Activated CD4-positive, alpha-beta T cell treated with anti-CD3 and anti-CD28 coated beads, Interleukin-2, amount 50 U/mL, for 24 hours (primary cell): ENCODE measurements at places on chromosomes 1 and 21.

DNA sequence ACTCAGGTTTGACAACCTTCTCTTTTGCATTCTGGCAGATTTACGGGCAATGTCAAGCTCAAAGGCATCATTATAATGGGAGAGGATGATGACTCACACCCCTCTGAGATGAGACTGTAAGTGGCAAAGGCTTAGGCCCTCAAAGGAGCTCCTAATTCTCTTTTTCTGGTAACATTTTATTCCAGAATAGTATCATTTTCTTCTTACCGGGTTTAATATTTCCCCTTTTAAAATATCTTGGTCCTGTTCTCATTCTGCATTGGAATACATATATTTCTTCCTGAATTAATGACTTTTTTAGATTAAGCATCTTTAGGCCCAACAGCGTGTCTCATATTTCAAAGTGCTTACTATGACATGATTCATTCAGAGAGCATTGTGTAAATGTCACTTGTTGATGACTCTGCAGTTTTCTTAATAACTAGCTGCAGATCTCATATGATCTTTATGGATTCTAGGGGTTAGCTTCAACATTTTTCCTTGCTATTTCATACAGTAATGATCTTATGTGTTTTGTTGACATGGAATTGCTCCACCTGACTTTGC lies 1.7 kb downstream of the PITHD1 start:
- no peak for DNase-seq

GRCh38 chr1:101291562-101292380 lies 55.0 kb downstream of the S1PR1 start:
- DNase-seq = no peak

- DNase-seq = no peak
Measured at GRCh38 chr21:28111151-28111619, 881.5 kb downstream of the LTN1 start.

GRCh38 chr1:116826818-116827606 lies 72.8 kb downstream of the CD2 start:
- DNase-seq = peak; percentile 81

GRCh38 chr1:215551806-215552205 lies 15.3 kb upstream of the KCTD3 start:
- DNase-seq = no peak

DNA sequence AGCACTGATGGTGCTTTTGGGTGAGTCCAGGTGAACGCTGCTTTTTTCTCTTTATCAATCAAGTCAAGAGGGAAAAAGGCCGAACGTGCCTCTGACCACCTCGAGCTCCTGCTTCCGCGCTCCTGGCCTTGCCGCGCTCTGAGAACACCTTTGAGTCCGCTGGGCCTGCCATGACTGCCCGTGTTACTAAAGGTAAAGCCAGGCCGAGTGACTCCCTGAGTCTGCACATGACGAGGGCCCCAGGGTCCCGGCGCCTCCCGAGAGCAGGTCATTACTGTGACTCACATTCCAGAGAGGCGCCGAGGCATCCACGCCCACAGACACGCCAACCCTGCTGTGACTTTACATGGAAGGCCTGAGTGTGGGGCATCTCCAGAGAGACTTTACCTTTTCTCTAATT lies 11.1 kb downstream of the POFUT2 start:
- DNase-seq = no peak

GRCh38 chr1:20846461-20847374 lies 59.6 kb upstream of the HP1BP3 start:
- DNase-seq = no peak

DNA sequence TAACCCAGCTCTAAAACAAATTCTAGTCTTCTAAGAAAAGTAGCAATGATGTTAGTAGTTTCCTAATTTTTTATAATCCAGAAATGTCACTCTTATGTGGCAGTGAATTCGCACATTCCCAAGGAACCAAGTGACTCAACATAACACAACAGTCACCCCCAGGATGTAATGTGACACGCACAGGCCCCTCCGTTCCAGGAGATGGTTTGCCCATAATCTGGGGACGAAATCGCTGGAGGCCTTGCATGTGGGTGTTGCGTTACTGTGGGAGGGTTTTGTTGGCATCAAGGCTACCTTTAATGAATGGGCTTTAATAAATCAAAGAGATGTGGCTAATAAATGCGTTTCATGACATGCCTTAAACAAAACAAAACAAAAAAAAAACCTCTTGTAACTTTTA lies 50.9 kb downstream of the EVA1C start:
- DNase-seq = no peak

DNA sequence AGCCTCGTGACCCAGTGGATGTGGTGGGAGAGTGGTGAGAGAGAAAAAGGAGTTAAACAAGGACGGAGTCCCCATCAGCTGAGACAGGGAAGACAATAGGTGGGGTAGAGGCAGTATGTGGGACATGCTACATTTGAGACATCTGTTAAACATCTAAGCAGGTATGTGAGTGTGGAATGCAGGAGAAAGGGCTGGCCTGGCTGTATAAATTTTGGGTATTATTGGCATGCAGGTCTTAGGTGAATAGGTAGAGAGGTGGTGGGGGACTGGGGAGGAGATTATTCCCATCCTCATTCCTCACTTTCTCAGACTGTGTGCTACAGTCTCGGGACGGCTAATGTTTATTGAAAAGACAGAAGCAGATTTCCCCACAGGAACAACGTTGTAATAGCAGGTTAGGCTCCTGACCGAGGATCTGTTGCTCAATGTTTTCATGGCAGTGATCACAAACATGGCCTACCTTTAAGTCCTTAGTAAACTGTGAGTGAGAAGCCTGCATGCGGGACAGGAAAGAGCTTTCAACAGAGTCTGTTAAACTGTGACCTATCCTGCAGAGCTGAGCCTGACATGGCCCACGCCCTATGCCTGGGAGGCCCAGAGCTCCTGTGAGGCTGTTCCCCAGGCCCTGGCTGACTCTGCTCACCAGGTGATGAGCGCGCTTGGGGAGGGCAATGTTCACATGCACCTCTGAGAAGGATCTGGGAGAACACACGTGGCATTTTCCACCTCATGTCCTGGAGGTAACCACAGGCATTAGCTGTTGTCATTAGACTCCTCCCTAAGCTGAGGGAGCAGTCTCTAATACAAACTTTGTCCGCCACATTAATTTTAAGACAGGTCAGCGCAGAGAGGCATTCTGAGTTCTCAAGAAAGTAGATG lies 16.5 kb downstream of the VSIG8 start:
- DNase-seq = no peak

- DNase-seq = no peak
Measured at GRCh38 chr21:37006486-37007291, at the start of gene RIPPLY3. TSS of gene RIPPLY3 (plus strand) at chr21:37006702. CDS start at chr21:37006773, 71 bp downstream.

- DNase-seq = no peak
Measured at GRCh38 chr1:63643517-63643916, 50.3 kb downstream of the PGM1 start.

DNA sequence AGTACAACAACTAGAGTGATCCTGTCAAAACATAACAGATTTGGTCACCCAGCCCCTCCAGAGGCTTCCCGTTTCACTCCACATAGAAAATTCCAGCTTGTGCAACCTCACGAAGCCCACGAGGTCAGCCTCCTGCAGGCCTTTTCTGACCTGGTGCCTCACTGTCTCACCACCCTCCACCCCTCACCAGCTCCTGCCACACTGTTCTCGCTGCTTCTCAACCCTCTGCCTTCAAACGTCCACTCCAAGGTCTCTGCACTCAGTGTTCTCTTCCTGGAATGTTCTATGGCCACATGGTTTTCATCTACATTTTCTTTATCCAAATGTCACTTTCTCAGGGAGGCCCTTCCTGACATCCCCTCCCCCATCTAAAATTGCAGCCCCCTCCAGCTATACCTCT lies 178.9 kb downstream of the DHRS3 start:
- DNase-seq = no peak

GRCh38 chr1:160454371-160455152 lies 54.2 kb downstream of the VANGL2 start:
- DNase-seq = no peak

GRCh38 chr1:7771823-7772299 lies 765 bp downstream of the VAMP3 start:
- DNase-seq = no peak

- DNase-seq = no peak
Measured at GRCh38 chr1:212161231-212161781, 123.9 kb upstream of the PPP2R5A start.

DNA sequence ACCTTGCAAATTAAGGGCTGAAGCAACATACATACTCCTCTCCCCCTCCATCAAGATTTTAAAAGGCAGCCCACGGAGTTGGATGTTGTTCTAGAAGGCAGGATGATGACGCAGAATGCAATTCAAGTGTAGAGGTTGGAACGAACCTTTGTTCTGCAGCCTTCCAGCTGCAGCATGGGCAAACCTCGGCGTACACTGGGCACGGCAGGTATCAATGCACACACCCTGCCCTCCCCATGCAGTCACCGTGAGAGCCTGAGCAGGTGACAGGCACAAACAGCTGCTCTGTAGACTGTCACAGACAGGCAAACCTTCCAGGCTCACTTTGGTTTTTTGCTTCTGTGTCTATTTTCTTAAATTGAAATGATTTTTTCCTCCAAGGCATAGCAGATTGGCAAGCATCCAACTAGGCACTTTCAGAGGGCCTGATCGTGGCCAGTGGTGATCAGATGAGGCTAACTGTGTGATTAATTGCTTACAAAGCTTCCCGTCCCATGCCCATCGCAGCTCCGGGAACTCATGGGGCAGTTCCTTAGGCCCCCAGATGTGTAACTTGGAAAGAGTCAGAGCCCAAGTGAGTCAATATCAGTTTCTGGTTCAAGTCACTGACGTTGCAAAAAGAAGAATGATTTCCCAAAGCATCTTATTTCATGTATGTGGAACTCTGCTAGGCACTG lies 82.3 kb downstream of the ITPKB start:
- DNase-seq = no peak

GRCh38 chr1:13956393-13956792 lies 256.4 kb downstream of the PRDM2 start:
- DNase-seq = no peak

DNA sequence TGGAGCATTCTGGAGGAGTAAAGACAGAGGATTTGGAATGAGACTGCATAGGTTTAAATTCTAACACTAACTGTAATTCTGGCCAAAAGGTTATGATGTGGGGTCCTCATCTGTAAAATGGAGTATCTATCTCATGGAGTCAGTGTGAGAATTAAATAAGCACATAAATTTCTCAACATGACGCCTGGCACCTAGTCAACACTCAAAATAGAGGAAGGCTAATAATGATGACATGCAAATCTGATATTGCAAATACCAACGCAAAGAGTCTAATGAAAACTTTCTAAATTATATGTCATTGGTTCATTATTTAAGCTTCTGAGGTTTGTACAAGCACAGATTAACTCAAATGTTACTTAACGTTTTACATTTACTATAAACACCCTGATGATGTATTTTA lies 29.6 kb downstream of the APP start:
- DNase-seq = no peak

GRCh38 chr21:25638660-25639550 lies at the start of gene JAM2:
TSS of gene JAM2 (plus strand) at chr21:25639258. CDS start at chr21:25639822, 564 bp downstream.
- no peak for DNase-seq

DNA sequence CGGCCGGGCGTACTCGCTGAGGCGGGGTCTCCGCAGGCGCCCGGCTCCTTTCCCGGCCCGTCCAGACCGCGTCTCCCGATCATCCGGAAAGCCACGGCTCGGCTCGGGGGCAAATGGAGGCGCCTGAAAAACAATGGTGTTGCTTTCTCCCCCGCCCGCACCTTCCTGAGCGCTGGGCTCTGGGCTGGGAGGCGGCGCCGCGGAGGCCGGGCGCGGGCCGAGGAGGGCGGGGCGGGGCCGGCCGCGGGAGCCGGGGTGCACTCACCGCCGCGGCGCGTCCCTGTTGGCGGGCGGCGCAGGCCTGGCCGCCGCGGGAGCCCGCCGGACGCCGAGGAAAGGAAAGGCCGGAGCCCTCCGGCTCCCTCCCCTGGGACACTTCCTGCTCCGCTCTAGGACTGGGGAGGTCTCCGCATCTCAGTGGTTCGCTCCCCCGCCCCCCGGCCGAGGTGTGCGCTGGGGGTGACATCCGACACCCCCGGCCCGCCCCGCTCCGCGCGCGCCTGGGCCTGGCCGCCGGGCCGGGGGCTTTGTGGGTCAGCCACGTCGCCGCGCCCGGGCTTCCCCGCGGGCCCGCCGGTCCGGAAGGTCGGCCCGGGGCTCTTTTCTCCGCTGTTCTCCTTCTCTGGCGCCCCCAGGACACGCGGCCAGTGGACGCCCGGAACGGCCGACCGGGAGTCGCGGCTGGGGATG lies at the start of gene ZNF496:
TSS of gene ZNF496 (minus strand) at position 343 of the 690 bp plus-strand sequence. CDS start 2,289 bp downstream, outside the sequence.
- DNase-seq = peak; percentile 38

GRCh38 chr21:27739187-27739586 lies 772.3 kb upstream of the ADAMTS5 start:
- no peak for DNase-seq

DNA sequence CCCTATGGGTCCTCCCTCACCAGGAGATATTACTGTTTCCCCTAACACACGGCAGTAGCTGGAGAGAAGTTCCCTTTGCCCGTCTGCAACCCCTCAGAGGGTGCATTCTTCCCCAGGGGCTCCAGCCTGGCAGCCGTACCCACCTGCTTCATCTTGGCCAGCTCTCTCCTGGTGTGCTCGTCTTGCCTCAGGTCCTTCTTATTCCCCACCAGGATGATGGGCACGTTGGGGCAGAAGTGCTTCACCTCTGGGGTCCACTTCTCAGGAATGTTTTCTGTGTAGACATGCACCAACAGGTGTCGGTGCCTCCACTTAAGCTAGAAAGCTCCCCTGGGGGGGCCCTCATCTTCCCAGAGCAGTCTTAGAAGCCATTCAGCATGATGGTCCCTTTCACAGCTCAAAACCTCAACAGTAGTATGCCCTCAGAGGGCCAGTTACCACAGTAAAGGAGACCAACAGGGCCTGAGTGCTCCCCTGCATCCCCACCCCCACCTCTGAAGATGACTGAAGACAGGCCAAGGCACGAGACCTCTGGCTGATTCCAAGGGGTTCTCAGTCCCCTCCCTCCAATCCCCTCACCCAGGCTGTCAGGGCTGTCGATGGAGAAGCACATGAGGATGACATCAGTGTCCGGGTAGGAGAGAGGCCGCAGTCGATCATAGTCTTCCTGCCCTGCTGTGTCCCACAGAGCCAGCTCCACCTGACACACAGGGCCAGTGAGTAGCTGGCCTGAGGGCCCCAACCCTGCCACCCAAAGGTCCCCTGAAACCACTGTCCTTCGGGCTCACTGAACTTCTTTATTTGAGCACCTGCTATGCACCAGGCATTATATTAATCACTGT lies 4.3 kb downstream of the RHOC start:
- no peak for DNase-seq

- no peak for DNase-seq
Measured at GRCh38 chr1:15557594-15557993, 27.3 kb downstream of the AGMAT start.

- DNase-seq = peak; percentile 46
Measured at GRCh38 chr1:109910123-109910962, at the start of gene CSF1. TSS of gene CSF1 (plus strand) at chr1:109910849. CDS start at chr1:109911024, 175 bp downstream.

- no peak for DNase-seq
Measured at GRCh38 chr1:85421179-85421578, 43.8 kb downstream of the DDAH1 start.

- no peak for DNase-seq
Measured at GRCh38 chr1:55927702-55928290, 651.6 kb downstream of the PLPP3 start.

GRCh38 chr1:20325844-20326420 lies 35.3 kb downstream of the VWA5B1 start:
- no peak for DNase-seq

- DNase-seq = no peak
Measured at GRCh38 chr1:40096646-40096976, 441 bp downstream of the PPT1 start.
